ENCODE measurements at places on chromosomes 12 and 14. TPM values are rescaled to one million over a fixed set of nuclear protein-coding genes. Genes with fewer than 3 reads are reported as not detected.

- peak; percentile 98 for ATAC-seq
These were observed 29.2 kb upstream of the WSCD2 start for GRCh38 chr12:108099778-108100489.

DNA sequence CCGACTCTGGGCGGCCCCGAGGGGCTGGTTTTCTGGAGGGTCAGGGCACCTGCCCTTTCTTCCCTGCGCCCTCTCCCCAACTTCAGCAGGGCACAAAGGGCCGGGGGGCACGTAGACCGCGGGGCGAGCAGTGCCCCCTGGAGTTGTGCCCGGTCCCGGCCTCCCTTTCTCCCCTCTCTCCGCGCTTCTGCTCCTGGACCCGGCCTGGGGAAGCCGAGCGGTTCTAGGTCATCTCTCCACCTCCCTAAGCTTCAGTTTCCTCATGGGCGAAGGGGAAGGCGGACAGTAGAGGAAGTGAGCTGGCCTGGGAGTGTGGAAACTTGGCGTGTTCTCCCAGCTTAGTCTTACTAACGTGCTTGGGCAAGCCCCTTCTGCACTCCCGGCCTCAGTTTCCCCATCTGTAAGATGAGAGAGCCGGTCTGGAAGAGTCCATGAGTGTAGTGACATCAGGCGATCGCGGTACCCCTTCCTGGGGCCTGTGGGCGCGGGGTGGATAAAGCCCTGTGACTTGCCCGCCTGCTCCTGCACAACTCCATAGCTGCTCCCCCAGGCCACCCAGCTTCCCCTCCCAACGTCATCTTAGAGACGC lies 158.6 kb upstream of the PARP11 start:
- no peak for ATAC-seq

- ATAC-seq = peak; percentile 3
These were observed 120.1 kb downstream of the AACS start for GRCh38 chr12:125185311-125185739.

- ATAC-seq = no peak
These were observed 4.1 kb upstream of the NGB start for GRCh38 chr14:77275041-77275580.

GRCh38 chr14:21860172-21860571 lies 186.6 kb upstream of the OR4E1 start:
- ATAC-seq = no peak

Gene POTEM
- total RNA-seq = not detected

DNA sequence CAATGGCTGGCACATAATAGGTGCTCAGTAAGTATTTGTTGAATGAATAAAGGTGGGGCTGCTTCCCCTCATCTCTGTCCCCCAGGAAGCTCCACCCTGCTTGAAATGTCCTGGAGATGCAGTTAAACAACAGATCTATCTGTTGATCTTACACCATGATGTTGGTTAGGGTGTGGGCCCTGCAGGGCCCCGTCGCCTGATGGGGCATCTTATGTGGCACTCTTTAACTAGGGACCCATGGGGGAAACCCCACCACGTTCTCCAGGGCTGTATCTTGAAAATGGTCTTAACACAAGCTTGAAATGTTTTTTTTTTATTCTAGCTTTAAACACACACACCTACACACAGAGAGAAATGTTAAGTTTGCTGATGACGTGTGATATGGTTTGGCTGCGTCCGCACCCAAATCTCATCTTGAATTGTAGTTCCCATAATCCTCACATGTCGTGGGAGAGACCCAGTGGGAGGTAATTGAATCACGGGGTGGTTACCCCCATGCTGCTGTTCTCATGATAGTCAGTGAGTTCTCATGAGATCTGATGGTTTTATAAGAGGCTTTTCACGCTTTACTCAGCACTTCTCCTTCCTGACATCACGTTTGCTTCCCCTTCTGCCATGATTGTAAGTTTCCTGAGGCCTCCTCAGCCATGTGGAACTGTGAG lies 741.7 kb downstream of the VRK1 start:
- no peak for ATAC-seq

Gene ERG28
- total RNA-seq = 20.5 TPM

Gene PLCZ1
- 0.44 TPM for total RNA-seq

GRCh38 chr12:83092129-83092528 lies 405.4 kb downstream of the TMTC2 start:
- ATAC-seq = peak; percentile 78

DNA sequence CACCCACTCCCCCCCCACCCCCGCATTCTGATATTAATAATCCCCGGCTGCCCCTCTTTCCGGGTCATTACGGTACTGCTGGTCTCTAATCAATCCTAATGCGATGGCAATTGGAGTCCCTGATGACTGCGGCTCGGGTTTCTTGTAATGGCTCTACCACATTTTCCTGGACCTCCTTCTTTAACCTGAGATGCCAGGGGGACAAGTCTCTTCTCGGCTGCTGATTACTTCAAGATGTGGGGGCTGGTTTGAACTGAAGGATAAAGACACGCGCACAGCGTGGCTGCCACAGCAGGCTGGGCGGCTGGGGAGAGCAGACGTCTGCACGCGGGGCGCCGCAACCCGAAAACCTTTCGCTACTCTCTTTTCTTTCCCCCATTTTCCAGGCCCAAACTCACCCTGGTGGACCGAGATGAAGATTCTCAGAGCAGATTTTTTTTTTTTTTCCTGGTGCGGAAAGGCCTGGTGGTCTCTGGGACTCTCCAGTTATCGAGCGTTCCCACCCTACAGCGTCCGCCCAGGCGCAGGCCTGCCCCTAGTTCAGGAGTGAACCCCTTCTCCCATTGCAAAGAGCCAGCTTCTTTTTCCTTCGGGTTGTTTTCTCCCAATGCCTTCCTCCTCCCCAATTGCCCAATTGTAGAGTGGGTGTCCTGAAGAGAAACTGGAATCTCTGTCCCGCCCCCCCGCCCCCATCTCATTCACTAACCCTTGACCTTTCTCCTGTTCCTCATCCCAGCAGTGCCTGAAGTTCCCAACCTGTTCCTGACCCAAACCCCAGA lies 6.0 kb upstream of the SIX1 start:
- ATAC-seq = no peak

Gene P2RX7
- total RNA-seq = 0.09 TPM

DNA sequence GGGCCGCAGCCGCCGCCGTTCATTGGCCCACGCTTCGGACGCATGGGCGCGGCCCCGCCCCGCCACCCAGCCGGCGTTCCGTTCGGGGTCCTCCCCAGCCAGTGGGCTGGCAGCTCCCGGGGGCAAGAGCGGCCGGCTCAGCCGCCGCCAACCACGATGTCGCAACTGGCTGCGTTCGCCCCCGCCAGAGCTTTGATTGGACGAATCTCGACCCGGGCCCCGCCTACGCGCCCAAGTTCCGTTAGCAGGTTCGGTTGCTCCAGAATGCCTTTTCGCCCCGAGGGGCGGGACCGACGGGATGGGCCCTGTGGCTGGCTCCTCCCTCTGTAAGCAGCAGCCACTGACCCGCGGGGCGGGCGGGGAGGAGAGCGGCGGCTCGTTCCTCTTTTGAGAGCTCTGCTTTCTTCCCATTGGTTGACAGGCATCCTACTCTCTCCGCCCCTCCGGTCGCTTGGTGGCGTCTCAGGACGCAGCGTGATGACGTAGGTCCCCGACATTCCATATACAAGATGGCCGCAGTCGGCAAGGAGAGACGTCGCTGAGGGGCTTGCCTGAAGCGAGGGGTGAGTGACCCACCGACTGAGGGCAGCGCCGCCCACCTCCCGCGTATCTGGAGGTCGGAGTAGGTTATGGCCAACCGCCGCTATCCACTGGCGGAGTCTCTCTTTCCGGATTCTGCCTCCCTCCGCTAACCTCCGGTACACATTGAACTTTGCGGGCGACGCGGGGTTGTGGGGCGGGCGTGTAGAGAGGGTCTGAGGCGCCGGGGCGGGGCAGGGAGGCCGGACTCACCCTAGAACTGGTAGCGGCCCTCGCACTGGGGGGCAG lies at the start of gene CCNK:
Gene CCNK (plus strand): TSS at position 493 of the 828 bp plus-strand sequence. CDS start 11,269 bp downstream, outside the sequence.
- ATAC-seq = peak; percentile 90

Gene IGFBP6
- total RNA-seq = 1.7 TPM

Gene ALDH1L2
- total RNA-seq = 4.9 TPM

- ATAC-seq = no peak
These were observed 94.1 kb downstream of the SLC8A3 start for GRCh38 chr14:70094631-70095030.

Gene TAS2R31
- total RNA-seq = 5.0 TPM

GRCh38 chr14:99166506-99166905 lies 105.5 kb downstream of the BCL11B start:
- ATAC-seq = no peak

- ATAC-seq = no peak
These were observed 47.9 kb downstream of the NUAK1 start for GRCh38 chr12:106090591-106091445.

Gene LRIG3
- 5.5 TPM for total RNA-seq

DNA sequence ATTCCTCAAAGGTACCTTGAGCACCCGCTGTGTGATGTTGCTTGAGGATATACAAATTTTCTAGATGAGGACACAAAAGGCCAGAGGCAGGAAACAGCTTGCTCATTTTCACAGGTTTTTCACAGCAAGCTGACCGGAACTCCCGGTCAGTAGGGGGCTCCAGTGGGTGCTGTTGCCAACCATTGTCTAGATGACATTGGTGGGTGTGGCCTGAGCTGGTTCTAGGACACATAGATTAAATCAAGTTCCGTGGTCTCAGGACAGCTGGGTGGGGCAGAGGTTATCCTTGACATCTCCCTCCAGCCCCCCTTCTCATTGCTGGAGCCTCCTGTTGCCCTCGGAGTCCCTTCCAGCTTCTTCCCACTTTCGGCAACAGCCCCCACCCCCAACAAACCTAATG lies 153.6 kb upstream of the FKBP4 start:
- ATAC-seq = peak; percentile 48

DNA sequence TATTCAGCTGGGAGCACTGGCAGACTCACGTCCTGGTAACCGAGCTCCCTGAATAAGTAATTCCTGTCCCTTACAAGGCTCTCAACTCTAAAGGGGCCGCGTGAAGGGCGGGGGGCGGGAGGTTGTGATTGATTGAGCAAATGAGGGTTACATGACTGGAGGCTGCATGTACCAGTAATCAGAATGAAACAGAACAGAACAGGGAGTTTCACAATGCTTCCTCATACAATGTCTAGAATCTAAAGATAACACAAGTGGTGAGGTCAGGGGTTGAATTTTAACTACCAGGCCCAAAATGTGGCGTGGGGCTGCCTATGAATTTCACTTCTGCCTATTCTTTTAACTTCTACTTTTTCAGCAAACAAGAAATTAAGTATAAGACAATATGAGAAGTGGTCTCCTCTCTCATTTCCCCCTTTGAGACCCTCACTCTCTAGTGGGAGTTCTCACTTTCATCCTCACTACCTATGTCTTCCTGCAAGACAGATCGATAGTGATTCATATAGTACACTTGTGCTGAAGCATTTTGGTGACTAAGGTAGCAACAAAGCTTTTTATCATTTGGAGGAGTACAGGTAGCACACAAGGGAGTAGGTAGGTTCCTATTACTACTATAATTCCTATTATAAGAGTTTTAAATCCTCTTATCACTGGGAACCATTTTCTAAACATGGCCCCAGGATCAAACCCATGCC lies 239.8 kb downstream of the KTN1 start:
- no peak for ATAC-seq

DNA sequence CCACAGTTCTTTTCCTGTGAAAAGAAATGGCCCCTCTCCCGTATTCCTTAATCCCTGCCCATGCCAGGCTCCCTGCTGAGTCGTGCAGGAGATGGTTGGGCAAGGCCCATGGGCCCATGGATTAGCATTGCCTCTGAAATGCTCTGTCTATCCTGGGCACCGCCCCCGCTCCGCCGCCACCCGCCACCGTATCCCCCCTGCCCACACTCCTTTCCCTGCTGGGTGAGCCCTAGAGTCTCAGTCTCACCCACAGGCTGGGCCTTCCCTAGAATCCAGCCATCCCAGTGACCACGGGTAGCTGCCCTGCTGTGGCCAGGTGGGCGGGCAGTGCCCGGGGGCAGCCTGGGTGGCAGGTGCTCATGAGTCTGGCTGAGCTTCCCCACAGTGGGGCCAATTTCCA lies 50.6 kb downstream of the TSPAN11 start:
- ATAC-seq = no peak

DNA sequence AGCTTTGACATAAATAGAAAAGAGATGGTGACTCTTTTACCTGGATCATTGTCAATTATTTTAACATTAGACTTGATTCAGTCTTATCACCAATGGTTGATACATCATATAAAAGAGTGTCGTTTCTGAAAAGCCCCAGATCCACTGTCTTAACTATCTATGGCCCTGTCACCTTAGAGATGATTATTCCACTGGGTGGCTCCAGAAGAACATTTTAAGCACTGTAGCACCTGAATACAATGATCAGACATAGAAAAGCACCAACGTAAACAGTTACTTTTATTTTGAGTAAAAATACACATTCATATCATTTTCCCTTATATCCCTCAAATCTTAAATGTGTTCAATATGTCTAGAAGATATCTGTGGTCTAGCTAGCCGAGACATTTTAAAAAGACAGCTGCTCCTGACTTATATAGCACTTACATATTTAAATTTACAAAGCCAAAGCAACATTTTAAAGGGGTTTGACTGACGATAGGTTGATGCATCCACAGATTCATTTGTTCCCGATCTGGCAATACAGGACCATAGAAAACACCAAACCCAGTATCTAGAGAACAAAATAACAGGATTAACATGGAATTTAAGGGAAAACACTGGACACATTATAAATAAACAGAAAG lies 32.9 kb downstream of the TSPAN8 start:
- no peak for ATAC-seq

GRCh38 chr12:113961921-113962710 lies 4.0 kb downstream of the RBM19 start:
- ATAC-seq = no peak

DNA sequence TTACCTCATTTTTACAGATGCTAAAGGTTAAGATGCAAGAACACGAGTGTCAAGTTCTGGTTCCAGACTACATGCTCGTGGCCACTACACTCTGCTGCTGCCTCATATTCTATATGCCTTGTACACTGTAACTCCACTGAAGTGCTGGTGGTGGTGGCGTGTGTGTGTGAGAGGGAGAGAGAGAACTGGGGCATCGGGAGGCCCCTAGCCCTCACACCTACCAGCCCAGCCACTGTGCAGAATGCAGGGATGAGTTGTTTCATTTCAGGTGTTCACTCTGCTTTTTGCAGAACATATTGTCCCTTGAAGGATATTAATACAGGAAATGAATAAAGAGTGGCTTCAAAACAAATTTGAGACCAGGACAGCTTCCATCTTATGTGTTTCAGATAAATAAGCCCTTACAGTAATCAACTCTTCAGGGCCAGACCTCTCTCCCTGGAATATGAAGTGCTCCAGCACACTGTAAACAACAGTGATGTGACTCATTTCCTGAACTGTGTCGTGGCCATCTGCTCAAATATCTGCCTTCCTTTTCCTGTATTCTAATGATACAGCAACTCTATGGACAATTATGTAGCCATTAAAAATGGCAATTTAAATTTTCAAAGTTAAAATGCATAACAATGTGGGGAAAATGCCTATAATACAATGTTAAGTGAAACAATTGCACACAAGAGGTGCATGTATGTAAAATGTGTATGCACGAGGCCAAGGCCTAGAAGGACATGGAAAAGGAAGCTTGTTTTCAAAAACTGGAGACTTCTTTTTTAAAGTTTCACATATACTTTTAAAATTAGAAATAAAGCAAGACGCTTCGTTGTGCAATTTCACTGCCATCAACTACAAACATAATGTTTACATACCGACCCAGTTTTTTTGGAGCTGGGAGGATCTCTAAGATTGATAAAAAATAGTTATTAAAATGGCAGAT lies 215.4 kb downstream of the PELI2 start:
- peak; percentile 98 for ATAC-seq
